ENCODE measurements at places on chromosomes 16 and 17. TPM values are rescaled to one million over a fixed set of nuclear protein-coding genes. Genes with fewer than 3 reads are reported as not detected.

GRCh38 chr17:77885678-77886386 is 72.7 kb upstream of the TNRC6C start:
- DNase-seq, result no peak

- no peak for DNase-seq
Observed at GRCh38 chr17:17079761-17080160, 37.5 kb downstream of the MPRIP start.

DNA sequence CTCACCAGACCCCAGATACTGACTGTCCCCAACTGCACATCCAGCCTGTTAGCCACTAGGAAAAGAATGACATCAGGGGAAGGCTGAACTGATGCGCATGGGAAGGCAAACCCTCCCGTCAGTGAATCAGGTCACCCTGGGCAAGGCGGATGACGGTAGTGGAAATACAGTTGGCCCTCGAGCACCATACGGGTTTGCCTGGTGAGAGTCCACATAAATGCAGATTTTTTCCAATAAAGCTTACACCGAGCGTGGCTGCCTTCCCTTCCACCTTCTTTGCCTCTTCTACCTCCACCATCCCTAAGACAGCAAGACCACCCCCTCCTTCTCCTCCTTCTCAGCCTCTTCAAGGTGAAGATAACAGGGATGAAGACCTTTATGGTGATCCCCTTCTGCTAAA is 236.1 kb upstream of the TNRC6C start:
- DNase-seq, result no peak

GRCh38 chr16:2586241-2586640 is 48.4 kb downstream of the PDPK1 start:
- no peak for DNase-seq

DNA sequence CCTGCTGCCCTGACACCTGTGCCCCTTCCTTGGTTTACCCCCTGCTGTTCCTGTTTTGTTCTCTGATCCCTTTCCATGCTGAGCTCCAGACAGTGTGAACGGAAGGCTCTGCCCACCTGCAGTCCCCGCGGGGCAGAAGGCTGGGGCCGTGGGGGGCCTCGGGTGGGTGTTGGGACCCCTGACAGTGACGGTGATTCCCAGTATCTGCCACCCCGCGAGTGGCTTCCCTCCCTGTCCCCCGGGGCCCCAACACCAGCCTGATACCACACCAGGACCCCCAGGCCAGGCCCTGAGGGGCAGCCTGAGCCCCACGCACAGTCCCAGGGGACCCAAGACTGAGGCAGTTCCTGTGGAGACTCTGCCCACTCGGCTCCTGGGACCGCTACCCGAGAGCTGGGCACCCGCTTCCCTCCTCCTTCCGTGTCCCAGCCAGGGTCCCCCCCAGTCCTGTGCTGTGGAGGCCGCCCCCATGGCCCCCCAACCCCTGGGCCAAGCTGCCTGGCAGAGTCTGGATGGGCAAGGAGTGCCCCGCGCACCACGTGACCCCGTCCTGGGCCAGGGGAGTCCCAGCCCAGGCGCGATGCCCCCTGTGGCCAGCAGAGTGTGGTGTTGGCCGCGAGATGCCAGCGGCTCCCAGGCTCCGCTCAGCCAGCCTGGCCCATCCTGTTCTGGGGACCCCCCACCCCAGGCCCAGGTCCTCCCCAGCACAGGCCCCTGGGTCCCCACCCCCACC is 10.0 kb upstream of the C1QTNF8 start:
- peak; percentile 73 for DNase-seq

DNA sequence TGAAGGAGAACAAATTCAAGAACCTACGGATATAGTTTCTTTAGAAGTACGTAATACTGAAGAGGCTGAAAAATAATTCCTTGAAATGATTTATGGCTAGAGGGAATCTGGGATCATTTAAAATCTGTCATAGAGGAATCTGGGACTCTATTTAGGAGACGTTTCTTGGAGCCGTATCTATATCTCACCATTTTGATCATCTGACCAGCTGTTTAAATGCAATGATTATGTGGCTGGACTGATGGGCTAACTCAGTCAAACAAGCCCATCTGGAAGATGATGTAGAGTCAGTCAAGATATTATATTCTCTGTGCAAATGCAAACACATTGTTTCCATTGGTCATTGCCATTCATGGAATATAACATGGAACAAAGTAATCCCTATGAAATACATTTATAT is 467.7 kb upstream of the ZFHX3 start:
- DNase-seq, result no peak

- no peak for DNase-seq
Observed at GRCh38 chr17:33494151-33494550, 201.1 kb upstream of the ASIC2 start.

DNA sequence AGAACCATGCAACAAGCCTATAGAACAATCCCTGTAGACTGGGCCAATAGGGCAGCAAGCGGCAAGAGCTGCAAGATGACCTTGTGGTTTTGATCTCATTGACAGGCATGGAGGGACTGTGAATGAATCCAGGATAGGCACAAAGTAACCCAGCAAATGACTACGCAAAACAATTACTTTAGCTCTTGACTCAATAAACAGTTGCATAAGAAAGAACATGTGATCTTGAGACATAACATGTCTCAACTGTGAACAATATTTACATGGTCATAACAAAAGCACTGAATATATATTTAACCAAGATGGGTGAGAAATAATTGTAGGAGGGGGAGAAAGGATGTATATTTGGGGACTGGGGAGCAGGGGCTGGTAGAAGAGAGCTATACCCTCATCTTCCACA is 313.7 kb upstream of the CDH5 start:
- no peak for DNase-seq

DNAH3 gene
- total RNA-seq, result 0.09 TPM

GRCh38 chr16:83723244-83723643 is 84.5 kb upstream of the HSBP1 start:
- no peak for DNase-seq

TSPOAP1 gene
- 22.7 TPM for total RNA-seq

BEAN1 gene
- 0.51 TPM for total RNA-seq

SPATA22 gene
- total RNA-seq, result not detected

- no peak for DNase-seq
Observed at GRCh38 chr16:3182608-3183444, 5.2 kb upstream of the OR1F1 start.

NAGS gene
- 3.8 TPM for total RNA-seq

DNA sequence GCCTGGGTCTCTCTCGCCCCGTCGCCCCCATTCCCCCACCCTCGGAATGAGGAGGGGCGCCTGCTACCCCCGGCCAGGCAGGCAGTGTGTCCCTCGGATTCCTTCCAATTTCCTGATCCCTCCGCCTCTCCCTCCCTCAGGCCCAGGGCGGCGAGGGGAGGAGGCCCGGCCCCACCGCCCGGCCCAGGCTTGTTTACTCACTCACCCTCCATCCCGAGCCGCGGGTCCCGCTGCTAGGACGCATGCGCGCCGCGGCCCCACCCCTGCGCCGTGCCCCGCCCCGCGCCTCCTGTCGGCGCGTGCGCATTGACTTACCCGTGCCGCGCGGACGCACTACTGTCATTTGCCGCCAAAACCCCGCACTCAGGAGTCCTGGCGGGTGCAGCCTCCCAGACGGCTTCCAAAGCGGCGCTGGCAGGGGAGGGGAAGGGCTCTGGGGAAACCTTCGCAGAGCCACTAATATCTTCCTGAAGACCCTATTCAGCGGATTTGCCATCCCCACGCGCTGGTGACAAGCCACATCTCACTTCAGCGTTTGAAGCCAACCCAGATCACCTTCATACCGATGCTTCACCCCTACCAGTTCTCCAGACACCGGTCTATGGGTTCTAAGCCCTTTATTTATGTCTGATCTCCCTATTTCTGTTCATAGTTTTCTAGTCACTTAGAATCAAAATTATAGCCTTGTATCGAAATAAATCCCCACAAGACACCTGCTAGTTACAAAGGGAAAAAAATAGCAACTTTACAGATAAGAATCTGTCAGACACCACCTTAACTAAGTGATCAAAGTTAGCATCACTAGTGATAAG is at the start of gene EZH1:
Gene EZH1, minus strand, starts transcription at position 235 of the 812 bp plus-strand sequence. CDS start 16,099 bp downstream, outside the sequence.
- peak; percentile 87 for DNase-seq

P3H4 gene
- total RNA-seq, result 15.8 TPM

DNA sequence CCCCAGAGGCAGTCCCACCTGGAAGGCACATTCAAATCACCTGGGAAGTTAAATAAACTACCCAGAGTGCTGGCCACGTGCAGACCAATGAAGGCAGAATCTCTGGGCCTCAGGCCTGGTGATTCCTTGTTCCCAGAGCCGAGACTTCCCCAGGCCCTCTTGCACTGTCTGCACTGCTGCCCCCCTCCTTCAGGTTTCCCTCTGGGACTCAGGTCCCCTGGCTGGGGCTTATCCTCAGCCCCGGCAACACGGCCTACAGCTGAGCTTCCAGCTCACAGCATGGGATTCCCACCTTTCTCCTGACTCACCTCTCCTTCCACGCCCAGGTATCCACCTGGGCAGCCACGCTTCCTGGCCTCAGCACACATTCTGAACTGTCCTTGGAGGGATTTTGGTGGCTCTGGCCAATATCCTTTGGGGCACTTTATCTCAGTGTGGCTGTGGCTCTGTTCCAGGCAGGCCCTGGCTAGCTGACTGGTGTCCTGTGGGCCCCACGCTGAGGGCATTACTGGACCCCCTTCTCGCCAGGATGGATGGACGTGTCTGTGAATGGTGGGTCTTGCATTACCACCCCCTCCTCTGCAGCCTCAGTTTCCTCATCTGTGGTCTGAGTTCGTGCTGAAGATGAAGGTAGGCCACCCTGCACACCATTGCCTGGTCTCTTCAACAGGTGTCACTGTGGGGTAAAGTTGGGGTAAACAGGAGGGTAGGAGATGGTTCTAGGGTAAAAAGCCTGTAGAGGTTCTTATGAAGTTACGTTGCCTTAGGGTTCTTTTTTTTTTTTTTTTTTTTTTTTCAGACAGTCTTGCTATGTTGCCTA is 165.7 kb downstream of the IRF8 start:
- DNase-seq, result no peak

DNA sequence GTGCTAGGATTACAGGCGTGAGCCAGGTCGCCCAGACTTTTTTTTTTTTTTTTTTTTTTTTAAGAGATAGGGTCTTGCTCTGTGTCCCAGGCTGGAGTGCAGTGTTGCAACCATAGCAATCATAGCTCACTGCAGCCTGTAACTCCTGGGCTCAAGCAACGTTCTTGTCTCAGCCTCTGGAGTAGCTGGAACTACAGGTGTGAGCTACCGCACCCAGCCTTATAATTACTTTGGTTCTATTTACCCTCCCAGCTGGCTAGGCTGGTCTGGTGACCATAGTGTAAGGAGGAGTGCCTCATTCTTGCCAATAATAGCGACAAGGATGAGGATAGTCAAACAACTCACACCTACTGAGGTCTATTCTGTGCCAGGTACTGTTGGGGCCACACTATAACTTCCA is 39.6 kb upstream of the USP7 start:
- peak; percentile 78 for DNase-seq

DNA sequence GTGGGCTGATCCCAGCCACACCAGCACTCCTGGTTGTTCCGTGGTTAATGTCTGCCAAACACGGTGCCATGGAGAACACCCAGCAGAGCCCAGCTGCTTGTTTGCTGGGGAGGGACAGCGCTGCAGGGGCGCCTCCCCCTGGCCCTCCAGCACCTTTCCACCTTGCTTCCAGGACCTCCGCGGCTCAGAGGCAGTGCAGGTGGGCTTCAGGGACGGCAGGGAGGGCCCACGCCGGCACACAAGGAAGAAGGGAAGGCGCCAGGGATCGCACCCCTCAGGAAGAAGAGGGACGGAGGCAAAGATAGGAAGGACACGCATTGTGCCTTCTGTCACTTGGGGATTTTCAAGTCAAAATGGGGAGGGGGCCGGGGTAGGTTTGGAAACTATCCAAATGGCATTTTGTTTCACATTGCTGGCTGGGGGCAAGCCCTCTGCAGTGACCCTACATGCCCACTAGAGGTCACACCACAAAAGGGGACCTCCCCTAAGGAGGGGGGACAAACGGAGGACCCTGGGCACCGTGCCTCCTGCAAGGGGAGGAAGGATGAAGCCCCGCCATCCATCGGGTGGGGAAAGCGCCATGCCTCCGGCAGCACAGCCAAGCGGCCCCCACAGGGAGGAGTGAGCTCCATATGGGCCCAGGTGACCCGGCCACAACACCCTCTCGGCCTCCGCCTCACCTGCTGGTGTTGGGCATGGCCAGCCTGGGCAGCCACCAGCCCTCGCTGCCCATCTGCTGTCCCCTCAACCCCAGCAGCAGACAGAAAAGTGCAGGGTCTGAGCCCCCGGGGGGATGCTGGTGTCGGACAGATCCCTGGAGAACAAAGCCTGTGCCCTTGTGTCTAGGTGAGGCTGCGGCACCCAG is 7.5 kb upstream of the C16orf95 start:
- no peak for DNase-seq

DNA sequence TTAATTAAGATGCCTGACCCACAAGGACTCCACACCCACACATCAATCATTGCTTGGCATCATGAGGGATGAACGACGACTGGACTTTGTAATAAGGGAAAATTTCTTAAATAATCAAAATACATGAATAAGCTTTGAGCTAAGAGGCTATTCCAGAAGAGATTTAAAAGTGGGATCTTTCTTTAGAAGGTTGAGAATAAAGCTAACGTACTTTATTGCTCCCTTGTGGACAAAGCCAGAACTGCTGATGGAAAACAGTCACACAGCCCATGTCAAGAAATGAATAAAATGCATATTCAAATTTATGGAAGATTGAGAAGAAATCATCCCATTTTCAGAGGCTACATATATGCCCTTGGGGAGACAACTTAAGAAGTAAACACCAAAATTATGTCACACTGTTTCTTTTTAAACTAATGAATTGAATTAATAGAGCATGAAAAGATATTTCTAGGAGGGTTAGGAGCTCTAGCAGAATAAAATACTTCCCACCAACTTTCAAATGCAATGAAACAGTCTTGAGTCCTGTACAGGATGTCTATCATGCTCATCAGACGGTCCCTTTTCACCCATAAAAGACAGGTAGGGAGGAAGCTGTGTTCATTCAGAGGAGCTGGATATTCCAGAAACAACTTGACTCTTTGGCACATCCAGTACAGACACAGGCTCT is 60.2 kb upstream of the PHOSPHO1 start:
- no peak for DNase-seq

- no peak for DNase-seq
Observed at GRCh38 chr17:55451203-55451641, 29.6 kb upstream of the MMD start.

DNA sequence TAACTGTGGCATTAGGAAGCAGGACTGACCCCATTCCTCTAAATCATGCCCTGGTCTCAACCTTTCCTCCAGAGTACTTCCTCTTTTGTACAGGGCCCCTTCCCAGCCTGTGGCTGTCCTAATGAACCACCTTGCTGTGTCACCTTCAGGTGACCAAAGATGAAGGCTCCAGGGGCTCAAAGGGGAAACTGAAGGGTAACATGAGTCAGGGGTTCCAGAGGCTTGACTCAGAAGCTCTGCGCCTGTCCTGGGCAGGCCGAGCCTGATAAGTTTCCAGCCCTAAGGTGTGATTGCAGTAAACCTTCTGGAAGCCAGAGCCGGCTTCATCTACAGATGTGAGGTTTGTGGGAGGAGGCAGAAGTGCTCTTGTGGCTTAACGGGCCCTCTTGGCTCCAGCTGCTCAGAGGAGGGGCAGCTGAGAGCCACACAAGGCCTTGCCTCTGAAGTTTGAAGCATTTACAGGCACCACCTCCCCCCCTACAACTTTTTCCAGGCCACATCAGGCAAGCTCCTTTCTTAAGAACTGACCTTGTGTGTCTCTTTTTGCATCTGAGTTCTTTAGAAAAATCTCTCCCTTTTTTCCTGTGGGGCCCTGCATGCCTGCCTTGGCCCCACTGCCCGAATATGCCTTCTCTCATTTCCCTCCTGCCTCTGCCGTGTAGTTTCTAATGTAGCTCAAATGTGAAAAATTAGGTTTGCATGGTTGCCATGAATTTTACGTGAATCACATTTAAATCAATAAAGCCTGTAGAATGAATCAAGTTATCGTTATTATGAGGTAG is 149.9 kb downstream of the CLEC16A start:
- no peak for DNase-seq

- no peak for DNase-seq
Observed at GRCh38 chr17:51402899-51403298, 142.6 kb downstream of the UTP18 start.

TRIM16 gene
- total RNA-seq, result 19.7 TPM
